ENCODE measurements at places on chromosomes 1 and 21.
A peak's percentile ranks its signal among the peaks of the same experiment; 100 is the strongest.

DNA sequence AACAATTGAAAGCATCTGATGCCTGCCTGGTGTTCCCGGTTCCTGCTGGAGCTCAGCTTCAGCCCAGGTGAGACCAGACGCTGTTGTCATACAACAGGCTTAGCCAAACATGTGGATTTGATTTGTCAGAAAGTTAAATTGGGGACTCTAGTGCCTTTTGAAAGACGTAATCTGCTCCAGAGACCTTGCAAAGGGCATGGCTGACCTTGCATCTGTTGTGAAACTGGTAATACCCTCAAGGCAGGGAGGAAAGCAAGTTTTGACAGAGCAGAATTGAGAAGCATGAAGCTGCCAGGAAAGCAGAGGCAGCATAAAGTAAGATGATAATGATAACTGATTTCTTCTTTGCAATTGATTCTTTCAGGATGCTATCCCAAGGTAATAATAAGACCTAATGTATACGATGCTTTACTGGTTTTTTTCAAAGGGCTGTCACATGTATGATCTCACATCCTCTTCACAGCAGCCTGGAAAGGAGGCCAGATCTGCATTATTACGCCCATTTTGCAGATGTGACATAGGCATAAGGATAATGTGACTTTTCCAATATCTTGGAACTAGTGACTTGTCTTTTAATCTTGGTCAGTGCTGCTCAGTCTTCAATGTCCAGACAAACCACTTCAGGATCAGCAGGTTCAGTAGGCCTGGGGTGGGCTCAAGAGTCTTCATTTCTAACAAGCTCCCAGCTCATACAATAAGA is 24.7 kb upstream of the CNN3 start:
- no peak for DNase-seq

DNA sequence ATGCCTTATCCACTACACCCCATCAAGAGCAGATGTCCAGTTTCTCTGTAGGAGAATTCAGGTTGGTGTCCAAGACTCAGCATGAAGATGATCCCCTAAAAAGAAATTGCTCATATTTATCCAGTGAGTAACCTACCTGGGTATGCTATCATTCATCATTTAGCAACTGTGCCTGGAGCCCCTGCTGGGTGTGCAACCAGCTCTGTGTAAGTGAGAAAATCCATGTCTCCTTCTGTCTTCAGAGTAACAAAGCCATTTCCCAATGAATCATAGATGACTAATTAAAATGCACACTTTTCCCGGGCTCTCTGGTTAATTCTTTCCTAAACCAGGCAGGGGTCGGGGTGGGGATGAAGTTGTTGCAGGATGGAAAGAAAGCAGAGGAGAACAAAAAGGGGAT is 35.8 kb downstream of the OLFML3 start:
- DNase-seq: no peak

DNA sequence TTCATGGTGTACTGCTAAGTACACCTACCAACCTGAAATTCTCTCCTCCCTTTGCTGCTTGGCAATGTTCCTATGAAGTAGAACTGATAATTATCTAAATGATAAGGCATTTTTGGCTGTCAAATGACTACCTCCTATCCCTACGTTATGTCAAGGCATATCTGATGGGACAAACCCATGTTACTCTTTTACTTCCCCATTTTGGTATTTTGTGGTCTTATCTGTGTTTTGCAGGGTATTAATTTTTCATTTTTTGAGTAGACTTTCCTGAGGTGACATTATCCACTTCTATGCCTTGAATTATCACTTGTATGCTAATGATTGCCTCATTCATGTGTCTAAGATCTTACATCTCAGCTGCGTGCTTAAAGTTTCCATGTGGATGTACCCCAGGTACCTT is 499.6 kb upstream of the B3GALT2 start:
- no peak for DNase-seq

GRCh38 chr1:48236716-48237470 is 14.4 kb downstream of the SLC5A9 start:
- no peak for DNase-seq

DNA sequence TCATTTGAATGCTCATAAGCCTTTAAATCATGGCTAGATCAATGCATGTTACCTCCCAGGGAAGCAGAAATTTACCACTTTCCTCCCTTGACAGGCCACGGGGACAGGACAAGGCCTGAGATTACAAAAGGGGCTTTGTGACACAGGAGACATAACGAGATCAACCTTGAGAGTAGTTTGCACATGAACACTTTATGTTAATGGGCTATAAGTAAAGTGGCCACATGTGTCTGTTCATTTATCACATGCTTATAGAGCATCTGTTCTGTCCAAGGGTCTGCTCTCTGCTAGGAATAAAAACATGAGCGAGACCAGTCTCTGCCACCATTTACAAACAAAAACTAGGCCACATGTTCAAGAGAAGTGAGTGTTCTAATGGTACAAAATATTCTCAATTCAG is 144.1 kb upstream of the C8B start:
- no peak for DNase-seq

DNA sequence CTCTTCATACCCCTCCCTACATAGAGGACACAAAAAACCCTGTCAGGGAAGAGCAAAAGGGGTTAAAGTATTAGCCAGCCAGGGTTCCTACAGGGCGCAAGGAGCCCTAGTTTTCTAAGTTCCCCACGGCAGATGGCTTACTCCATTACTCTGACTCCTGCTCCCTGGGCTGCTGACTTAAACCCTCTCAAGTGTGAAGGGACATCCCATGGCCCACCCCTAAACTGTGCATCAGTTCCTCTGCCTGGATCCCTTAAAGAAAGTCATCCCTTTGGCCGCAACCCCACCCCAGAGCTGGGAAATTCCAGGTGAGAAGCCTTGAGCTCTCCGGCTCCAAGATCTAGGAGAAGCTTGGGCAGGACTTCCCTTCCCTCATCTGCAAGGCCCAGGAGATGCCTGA is 236.0 kb downstream of the TOMM20 start:
- DNase-seq: no peak

GRCh38 chr1:8739377-8739776 is 78.1 kb downstream of the RERE start:
- DNase-seq: no peak

GRCh38 chr1:240515505-240515904 is 96.5 kb downstream of the GREM2 start:
- DNase-seq: no peak

- DNase-seq: no peak
Observed at GRCh38 chr1:211487672-211488208, 4.2 kb downstream of the RD3 start.

DNA sequence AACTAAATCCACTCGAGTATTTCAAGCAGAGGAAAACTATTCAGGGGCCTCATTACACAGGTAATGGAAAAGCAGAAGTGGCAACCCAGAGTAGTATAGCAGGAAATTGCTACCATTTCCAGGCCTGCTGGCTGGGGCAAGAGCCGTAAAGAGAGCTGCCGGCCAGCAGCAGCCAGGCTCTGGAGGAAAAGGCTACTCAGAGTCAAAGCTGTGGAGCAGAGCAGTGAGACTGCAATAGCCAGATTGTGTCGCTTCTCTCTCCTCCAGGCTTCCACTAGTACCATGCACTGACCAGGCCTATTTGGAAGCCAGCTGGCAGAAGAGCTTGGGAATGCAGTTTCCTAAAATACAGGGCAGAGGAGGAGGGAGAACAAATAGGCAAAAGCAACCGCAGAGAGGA is 155.5 kb downstream of the OMA1 start:
- no peak for DNase-seq

- DNase-seq: no peak
Observed at GRCh38 chr21:43786807-43787440, 2.5 kb upstream of the RRP1 start.

GRCh38 chr1:175918364-175918801 is 175.0 kb upstream of the TNR start:
- DNase-seq: no peak

- no peak for DNase-seq
Observed at GRCh38 chr1:234918961-234919761, 209.5 kb downstream of the TOMM20 start.

DNA sequence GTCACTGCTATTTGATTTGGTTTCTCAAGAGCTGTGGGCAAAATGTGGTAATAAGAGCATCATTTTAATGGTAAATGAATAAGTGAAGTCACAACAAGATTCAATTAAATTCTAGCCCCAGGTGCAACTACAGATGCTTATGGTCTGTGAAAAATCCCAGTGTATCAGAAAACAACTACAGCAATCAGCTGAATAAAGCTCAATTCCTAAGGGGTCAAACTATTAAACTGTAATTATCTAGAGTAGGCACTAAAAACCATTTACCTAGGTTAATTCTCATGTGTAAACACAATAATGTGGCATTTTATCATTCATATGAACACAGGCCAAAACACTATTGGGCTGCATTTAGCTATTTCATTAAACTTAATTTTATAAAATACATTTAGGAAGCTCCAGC is 9.6 kb downstream of the TARBP1 start:
- no peak for DNase-seq

GRCh38 chr1:58583496-58583895 is 6.4 kb upstream of the TACSTD2 start:
- DNase-seq: no peak

- no peak for DNase-seq
Observed at GRCh38 chr1:69175053-69175452, 392.7 kb upstream of the LRRC7 start.

GRCh38 chr1:51518033-51518585 is 957 bp downstream of the EPS15 start:
- DNase-seq: peak; percentile 65

- no peak for DNase-seq
Observed at GRCh38 chr1:16275591-16275990, 38.6 kb upstream of the CPLANE2 start.

DNA sequence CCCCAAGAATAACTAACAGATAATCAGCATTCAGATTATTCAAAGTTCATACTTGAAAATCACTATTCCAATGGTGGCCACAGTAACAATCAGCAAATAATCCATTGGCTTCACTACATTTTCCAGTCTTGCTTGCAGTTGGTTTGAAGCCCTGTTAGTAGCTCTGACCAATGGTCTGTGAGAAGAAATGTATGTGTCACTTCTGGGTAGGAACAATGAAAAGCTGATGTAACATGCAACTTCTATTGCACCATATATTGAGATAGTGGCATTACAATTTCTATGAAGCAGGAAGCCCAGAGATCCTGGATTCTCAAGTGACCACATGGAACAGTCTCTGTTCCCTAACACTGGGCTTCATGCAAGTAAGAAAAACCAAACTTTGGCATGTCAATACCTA is 250.9 kb upstream of the DAB1 start:
- no peak for DNase-seq

DNA sequence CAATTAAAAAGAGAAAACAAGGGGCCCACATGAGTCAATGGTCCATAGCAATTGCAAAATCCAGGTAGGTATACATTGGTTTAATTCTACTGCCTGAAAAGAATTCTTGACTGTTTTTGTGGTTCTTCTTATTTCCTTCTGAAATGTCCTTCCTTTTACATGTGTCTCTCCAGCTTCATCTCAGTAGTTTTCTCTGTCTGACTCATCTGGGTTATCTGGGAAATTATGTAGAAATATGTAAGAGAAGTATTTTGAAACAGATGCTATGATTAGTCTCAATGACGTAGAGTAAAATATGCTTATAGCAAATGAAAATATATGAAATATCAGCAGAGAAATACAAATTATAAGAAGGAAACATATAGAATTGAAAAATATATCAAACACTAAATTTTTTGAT is 953.2 kb downstream of the BRINP3 start:
- DNase-seq: no peak

DNA sequence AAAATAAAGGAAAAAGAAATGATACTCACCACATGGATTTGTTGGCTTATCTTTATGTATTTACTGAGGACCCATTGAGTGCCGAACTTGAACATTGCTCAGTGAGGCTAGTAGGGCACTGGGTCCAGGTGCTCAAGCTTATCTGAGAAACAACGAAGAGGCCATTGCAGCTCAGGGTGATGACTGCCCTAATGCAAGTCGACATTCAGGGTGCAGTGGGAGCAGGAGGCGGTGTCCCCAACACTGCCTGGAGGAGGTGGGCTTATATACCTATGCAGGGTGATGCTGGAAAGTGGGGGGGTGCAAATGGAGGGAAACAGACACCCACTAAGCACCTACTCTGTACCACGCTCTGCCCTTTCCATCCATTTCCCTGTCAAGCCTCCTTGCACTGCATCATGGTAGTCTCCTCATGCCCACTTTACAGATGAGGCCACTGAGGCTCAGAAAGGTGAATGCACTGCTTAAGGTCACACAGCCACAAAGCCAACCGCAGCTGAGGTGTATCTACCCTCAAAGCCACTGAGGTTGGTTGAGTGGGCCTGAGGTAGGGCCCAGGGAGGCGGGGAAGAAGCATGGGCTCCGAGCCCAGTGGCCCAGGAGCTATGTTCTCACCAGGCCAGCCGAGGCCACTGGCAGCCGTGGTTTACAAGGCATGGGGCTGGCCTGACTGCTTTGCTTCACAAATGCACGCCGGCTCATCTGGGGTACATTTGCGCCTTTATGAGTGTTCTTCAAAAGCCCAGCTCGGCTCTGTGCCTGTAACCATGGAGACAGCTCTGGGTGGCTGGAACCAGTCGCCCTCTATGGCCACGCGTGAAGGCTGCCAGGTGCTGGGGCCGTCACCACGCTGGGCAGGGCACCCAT is 103.8 kb downstream of the EPHB2 start:
- DNase-seq: peak; percentile 41

DNA sequence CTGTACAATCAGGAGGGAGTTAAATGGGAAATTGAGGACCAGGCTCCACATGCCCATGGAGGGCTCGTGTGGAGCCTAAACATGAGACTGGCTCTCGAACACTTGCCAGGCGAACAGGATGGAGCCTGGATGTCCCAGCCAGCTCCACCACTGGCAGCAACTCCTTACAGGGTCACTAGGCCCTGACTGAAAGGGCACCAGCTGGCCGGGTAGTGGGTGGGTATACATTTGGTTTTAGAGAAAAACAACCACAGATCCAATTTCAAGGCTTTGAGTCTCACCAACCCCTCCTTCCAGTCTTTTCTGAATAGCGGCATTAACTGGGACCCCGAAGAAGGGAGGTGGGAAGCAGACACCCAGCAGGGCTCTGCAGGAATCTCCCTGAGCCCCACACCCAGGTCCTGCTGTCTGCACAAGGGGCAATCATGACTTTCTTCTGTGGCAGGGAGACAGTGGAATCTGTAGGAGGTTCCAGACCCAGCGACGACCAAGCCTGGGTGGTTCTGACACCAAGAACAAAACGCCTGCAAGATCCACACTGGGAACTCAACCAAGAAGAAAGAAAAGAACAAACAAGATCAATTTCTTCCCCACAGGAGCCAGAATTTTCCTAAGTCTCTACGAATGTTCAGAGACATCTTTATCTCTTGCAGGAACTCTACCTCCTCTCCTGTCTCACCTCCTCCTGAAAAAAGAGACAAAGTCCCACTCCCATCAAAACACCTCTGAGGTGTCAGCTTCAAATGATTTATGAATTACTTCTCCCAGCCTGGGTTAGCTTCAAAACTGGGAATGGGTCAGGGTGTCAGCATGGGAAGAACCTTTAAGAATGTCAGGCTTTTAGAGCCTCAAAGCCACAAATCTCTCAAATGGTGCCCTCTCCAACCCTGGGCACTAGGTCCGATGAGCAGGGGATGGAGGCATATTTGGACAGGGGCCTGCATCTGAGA is 26.5 kb upstream of the SRP9 start:
- DNase-seq: no peak

DNA sequence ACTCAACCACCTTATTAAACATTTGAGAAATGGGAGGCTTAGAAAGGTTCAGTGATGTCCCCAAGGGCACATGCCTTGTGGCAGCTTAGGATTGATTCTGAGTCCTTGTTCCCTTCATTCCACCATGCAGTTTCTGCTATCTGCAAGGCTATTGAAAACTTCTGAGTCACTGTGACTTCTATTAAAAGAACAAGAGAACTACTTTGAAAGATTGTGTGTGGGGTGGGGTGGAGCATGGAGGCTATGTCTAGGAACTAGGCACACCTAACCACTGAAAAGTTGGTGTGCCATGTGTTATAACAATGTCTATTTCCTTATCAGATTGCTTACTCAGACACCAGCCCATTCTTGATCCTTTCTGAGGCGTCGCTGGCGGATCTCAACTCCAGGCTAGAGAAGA is 10.8 kb downstream of the MTARC1 start:
- no peak for DNase-seq

All from mucosa of gallbladder (tissue), 1 donor.